ENCODE measurements at places on chromosomes 16 and 17. TPM values are rescaled to one million over a fixed set of nuclear protein-coding genes. Genes with fewer than 3 reads are reported as not detected.

Gene CIITA
- 96.5 TPM for total RNA-seq

Gene CAMKK1
- 0.58 TPM for total RNA-seq

- no peak overlapping the region for H3K4me3 ChIP-seq
- DNase-seq: no peak
- H3K36me3 ChIP-seq: no peaks in the 10 kb centered on the region
- H3K4me1 ChIP-seq: no peaks in the 10 kb centered on the region
- no peaks in the 10 kb centered on the region for H3K27me3 ChIP-seq
- no peak overlapping the region for H3K27ac ChIP-seq
These were observed 143.7 kb downstream of the ZNF18 start for GRCh38 chr17:11853321-11854151.

DNA sequence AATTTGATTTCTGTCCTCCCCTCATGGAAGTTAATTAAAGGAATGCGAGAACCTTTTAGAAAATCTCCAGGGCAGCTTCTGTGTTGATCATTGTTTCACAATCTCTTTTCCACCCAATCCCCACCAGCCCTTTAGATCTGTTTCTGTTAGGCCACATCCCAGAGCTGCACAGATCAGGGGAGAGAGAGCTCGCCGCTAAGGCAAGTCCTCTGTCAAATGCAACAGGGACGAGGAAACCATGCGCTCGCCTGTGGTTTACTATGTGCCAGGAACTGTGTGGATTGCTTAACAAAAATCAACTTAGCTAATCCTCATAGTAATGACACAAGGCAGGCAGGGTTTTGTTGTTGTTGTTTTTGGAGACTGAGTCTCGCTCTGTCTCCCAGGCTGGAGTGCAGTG, 115.4 kb downstream of the SALL1 start:
- DNase-seq: no peak
- no peak overlapping the region for H3K27ac ChIP-seq
- H3K4me1 ChIP-seq: peaks cover 7% of the 10 kb centered on the region

- H3K4me1 ChIP-seq: peaks cover 10% of the 10 kb centered on the region
- no peak overlapping the region for H3K27ac ChIP-seq
- no peak overlapping the region for H3K4me3 ChIP-seq
- no peaks in the 10 kb centered on the region for H3K36me3 ChIP-seq
- H3K27me3 ChIP-seq: no peaks in the 10 kb centered on the region
- no peak for DNase-seq
These were observed 27.3 kb downstream of the SLFN11 start for GRCh38 chr17:35345926-35346771.

Gene BAIAP3
- 0.18 TPM for total RNA-seq

DNA sequence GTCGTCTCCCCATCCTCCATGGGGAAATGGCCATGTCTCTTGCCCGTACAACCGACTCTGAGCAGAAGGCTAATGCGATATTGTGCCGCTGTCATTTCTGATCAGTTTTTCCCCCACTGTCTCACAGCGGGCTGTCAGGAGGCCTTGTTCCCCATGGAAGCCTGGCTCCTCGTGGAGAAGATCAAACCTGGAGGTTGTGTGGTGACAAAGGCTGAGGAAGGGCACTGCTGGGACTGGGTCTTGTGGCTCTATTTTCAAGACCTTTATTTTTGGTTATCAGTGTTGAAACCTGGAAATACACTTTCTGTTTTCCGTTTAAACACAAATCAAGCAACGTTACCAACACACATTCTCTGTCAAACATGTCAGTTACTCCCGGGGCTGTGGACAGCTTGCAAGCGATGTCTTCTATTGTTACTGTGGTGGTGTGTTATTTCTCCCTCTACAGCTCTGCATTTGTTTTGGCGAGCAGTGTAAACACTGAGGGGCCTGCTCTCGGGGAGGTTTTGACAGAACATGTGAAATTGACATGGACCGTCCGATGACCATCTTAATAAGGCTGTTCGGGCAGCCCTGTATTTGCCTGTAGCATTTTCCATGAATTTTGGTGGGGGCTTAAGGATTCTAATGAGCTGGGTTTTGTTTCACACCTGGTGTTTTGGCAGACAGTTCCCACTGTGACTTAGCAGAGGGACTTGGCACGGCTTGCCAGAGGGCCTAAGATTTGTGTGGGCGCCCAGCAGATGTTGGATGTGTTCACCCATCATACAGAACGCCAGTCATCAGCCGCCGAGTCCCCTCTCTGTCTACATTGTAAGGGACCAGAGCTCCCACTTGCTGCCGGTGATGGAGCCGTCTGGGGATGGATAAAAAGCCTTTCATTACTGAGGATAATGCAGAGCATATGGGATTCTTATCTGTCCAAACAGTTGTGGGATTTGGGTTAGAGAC, 12.5 kb downstream of the RBFOX1 start:
- no peaks in the 10 kb centered on the region for H3K4me1 ChIP-seq
- DNase-seq: no peak
- H3K36me3 ChIP-seq: no peaks in the 10 kb centered on the region
- no peaks in the 10 kb centered on the region for H3K27me3 ChIP-seq
- H3K27ac ChIP-seq: no peak overlapping the region
- H3K4me3 ChIP-seq: no peak overlapping the region

- no peaks in the 10 kb centered on the region for H3K36me3 ChIP-seq
- no peak overlapping the region for H3K27ac ChIP-seq
- H3K4me3 ChIP-seq: no peak overlapping the region
- H3K27me3 ChIP-seq: no peaks in the 10 kb centered on the region
These were observed 7.6 kb upstream of the CYTH1 start for GRCh38 chr17:78789663-78790181.

- H3K4me3 ChIP-seq: no peak overlapping the region
- H3K27ac ChIP-seq: no peak overlapping the region
- no peaks in the 10 kb centered on the region for H3K27me3 ChIP-seq
- no peaks in the 10 kb centered on the region for H3K4me1 ChIP-seq
- DNase-seq: peak; percentile 72
These were observed 83.7 kb downstream of the N4BP1 start for GRCh38 chr16:48526058-48526957.

Gene TMEM100
- 0.43 TPM for total RNA-seq

Gene CCDC40
- total RNA-seq: not detected

DNA sequence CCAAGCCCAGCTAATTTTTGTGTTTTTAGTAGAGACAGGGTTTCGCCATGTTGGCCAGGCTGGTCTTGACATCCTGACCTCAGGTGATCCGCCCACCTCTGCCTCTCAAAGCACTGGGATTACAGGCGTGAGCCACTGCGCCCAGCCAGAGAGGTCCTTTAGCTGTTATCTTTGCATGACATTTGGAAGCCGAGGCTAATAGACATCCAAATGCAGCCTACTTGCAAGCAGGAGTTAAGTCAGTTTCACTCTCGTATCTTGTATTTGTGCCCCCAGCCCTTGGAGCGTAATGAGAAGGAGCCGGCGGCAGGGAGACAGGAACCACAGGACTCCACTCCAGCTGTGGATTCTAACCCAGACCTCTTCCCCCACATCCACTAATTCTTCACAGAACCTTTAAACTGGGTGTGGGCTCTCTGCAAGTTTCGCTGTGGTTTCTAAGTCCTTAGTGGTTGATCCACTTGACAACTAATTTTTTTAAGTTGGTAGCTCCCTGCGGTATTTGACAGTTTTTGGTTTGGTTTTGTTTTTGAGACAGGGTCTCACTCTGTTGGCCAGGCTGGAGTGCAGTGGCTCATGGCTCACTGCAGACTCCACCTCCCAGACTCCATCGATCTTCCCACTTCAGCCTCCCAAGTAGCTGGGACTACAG, 3.1 kb upstream of the CYTH1 start:
- peaks cover 12% of the 10 kb centered on the region for H3K4me1 ChIP-seq
- H3K27ac ChIP-seq: no peak overlapping the region
- no peaks in the 10 kb centered on the region for H3K27me3 ChIP-seq
- no peaks in the 10 kb centered on the region for H3K36me3 ChIP-seq

DNA sequence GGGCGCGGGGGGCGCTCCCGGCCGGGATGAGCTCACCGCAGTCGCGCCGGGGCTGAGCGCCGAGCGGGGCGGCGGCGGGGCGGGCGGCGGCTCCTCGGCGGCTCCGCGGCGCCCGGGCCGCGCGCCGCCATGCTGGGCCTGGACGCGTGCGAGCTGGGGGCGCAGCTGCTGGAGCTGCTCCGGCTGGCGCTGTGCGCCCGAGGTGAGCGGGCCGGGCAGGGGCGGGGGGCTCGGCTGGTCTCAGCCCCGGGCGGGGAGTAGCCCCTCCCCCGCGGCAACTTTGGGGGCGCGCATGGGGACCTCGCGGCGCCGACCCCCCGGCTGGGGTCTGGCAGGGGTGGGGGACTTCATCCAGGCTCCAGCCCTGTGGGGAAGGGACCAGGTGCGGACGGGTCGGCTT, at the start of gene ARHGDIG:
Gene ARHGDIG, plus strand, starts transcription at position 40 of the 400 bp plus-strand sequence. Its CDS starts 90 bp downstream, at position 130.
- H3K36me3 ChIP-seq: no peaks in the 10 kb centered on the region
- no peaks in the 10 kb centered on the region for H3K4me1 ChIP-seq
- no peaks in the 10 kb centered on the region for H3K27me3 ChIP-seq
- DNase-seq: no peak
- H3K27ac ChIP-seq: no peak within 1 kb of the TSS

Gene GRB7
- 1.5 TPM for total RNA-seq

Gene SLC12A3
- 0.14 TPM for total RNA-seq

DNA sequence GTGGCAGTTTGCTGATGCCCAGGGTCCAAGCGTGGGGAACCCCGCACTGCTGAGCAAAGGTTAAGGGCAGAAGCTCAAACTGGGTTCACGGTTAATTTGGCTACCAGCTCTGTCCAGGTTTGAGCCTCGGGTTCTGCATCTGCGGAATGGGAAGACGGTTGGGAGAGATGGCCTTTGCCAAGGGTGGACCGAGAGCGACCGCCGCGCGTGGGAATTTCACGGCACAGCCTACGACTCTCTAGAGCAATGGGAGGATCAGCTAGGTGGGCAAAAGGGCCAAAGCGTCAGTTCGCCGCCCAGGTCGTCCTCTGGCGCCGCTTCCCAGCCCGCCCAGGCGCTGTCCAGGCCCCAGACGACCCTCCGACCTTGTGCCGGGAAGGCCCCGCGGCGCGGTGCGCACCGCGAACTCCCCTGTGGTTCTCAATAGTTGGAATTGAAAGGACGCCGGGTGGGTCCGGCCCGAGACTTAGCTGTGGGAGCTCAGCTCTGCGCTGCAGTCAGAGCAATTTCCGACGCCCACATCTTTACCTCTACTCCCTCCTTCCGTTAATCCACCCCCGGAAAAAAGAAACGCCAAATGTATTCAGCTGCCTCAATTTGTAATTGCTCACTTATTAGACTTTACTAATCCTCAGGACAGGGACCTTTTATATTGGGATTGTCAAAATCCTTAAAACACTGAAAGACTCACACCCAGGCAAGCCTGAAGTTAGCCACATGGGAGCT, 2.5 kb upstream of the HS3ST3B1 start:
- H3K27me3 ChIP-seq: no peaks in the 10 kb centered on the region
- no peak overlapping the region for H3K4me3 ChIP-seq
- no peak overlapping the region for H3K27ac ChIP-seq
- DNase-seq: no peak
- peaks cover 10% of the 10 kb centered on the region for H3K4me1 ChIP-seq

Gene CORO1A
- 820 TPM for total RNA-seq

- no peaks in the 10 kb centered on the region for H3K36me3 ChIP-seq
- no peaks in the 10 kb centered on the region for H3K27me3 ChIP-seq
- no peaks in the 10 kb centered on the region for H3K4me1 ChIP-seq
- no peak overlapping the region for H3K27ac ChIP-seq
- no peak overlapping the region for H3K4me3 ChIP-seq
These were observed 108.7 kb downstream of the ZFHX3 start for GRCh38 chr16:72939247-72939646.

DNA sequence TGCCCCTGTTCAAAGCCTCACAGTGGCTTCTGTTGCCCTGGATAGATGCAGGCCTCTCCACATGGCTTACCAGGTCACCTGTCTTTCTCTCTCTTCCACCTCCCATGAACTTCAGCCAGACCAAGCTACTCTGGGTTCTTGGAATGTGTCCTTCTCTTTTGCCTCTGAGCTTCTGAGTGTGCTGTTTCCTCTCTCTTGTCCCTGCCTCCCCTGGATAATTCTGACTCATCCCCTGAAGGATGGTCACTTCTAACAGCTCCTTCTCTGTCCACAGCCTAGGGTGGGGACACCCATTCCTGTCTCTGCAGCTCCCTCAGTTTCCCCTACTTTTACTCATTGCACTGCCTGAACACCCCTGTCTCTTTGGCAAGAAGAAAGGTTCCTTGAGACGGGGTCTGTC, 2.9 kb downstream of the GUCY2D start:
- H3K4me3 ChIP-seq: no peak overlapping the region
- no peak for DNase-seq
- H3K27me3 ChIP-seq: no peaks in the 10 kb centered on the region
- no peak overlapping the region for H3K27ac ChIP-seq

GRCh38 chr17:7251661-7252175, at the start of gene CTDNEP1:
Gene CTDNEP1, minus strand, starts transcription at chr17:7251734. Its CDS starts 438 bp downstream, at chr17:7251296.
- H3K27me3 ChIP-seq: no peaks in the 10 kb centered on the region
- H3K4me3 ChIP-seq: peak within 1 kb of the TSS; percentile 90
- H3K4me1 ChIP-seq: peaks cover 27% of the 10 kb centered on the region
- H3K36me3 ChIP-seq: peaks cover 20% of the 10 kb centered on the region

DNA sequence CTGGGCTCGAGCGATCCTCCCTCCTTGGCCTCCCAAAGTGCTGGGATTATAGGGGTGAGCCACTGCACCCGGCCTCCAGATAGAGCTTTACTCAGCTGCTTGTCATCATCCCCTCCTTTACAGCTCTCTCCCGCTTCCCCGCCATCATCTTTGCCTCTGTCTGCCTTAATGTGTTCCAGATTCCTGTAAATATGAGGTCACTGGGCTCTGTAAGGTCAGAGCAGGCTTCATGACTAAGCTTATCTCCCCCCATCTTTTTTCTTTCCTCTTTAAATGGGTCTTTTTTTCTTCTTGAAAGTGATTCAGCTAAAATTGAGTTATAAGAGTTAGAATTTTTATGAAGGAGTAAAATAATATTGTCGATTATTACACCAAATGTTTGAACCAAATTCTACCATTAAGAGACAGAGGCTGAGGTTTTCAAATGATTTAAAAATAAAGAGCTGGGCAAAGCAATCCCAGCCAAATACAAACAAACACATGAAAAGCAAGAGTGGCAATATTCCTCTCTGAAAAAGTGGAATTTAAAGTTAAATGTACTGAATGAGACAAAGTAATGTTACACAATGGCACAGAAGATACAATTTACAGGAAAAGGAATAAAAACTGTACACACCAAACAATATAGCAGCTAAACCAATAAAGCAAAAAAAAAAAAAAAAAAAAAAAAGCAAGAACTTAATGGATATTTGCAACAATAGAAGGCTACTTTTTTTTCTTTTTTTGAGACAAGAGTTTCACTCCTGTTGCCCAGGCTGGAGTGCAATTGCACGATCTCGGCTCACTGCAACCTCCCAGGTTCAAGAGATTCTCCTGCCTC, 62.1 kb downstream of the CRISPLD2 start:
- no peaks in the 10 kb centered on the region for H3K36me3 ChIP-seq
- no peaks in the 10 kb centered on the region for H3K4me1 ChIP-seq
- H3K27me3 ChIP-seq: no peaks in the 10 kb centered on the region
- DNase-seq: no peak
- no peak overlapping the region for H3K27ac ChIP-seq
- no peak overlapping the region for H3K4me3 ChIP-seq

Gene WSCD1
- not detected for total RNA-seq

GRCh38 chr16:30185683-30186421, 2.5 kb downstream of the CORO1A start:
- H3K27me3 ChIP-seq: no peaks in the 10 kb centered on the region
- peak; percentile 97 for DNase-seq
- peak overlapping the region; percentile 100 for H3K4me3 ChIP-seq
- peaks cover 37% of the 10 kb centered on the region for H3K4me1 ChIP-seq
- peaks cover 23% of the 10 kb centered on the region for H3K36me3 ChIP-seq
- H3K27ac ChIP-seq: peak overlapping the region; percentile 99

GRCh38 chr16:88014954-88015805, 63.9 kb downstream of the BANP start:
- H3K4me3 ChIP-seq: no peak overlapping the region
- no peaks in the 10 kb centered on the region for H3K4me1 ChIP-seq
- no peaks in the 10 kb centered on the region for H3K27me3 ChIP-seq
